ENCODE measurements at places on chromosomes 1 and 21.

DNA sequence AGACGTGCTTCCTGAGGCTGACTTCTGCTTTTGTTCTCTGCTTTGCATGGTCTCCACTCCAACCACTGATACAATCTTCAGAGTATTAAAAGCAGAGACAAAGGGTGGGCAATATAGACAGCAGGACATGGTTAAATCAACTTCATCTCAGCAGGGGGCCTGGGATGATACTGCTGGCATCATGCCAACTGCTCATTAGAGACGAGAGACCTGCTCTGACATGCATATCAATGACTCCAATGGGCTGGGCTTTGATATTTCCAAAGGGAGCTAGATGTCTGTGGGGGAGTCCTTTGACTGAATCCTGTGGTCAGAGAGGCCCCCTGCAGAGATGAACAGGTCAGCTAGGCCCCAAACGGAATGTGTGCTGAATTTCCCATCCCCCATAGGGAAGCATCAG lies 106.6 kb downstream of the ACTL8 start:
- DNase-seq, result peak; percentile 44

DNA sequence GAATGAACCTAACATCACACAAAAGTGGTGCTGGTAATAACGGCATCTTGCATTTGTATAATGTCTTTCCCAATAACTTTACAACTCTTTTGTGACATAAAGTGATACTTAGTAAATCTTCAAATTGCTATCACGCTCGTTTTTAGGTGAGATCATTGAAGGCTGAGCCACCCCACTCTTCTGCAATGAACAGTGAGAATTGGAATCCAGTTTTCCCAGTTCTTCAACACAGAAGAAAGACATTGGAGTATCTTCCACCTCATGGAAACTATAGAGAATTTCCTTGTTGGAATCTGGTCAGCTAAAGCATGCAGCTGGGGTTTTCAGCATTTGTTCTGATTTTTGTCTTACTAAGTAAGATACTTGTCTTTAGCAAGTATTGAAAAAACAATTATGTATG lies 59.9 kb upstream of the NRIP1 start:
- DNase-seq, result no peak

DNA sequence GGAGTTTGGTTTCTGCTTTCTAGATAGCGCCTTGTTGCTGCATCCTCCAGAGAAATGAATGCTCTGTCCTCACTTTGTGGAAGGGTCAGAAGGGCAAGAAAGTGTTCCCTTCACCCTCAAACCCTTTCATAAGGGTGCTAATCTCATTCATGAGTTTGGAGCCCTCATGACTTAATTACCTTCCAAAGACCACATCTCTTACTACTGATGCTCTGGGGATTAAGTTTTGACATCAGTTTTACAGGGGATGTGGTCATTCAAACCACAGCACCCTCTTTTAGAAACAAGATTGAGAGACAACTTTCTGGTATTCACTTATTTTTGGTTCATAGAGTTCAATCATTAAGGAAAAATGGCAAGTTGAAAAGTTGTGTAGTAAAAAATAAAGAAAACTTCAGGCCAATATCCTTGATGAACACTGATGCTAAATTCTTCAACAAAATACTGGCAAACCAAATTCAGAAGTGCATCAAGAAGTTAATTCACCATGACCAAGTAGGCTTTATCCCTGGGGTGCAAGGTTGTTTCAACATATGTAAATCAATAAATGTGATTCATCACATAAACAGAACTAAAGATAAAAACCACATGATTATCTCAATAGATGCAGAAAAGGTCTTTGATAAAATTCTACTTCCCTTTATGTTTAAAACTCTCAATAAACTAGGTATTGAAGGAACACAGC lies 442.1 kb downstream of the PTBP2 start:
- no peak for DNase-seq

GRCh38 chr1:37746806-37747205 lies 18.1 kb downstream of the EPHA10 start:
- DNase-seq, result no peak

DNA sequence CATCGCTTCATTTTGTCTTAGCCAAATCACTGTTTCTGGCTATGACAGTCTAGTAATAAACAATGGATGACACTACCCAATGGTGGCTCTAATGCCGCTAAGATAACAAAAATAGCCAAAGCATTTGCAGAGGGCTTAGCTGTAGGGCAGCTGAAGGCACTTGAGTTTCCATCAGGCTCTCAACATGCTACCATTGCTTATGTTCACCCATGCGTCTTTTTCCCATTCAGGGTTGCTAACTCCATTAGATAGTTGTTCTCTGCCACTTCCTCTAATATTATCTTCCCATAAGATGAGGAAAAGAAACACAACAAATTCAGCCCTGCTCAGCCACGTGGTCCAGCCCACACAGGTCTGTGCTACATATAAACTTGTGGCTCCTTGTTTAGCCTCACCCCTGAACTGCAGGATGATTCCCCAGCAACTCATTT lies 159.6 kb downstream of the TOMM20 start:
- no peak for DNase-seq

DNA sequence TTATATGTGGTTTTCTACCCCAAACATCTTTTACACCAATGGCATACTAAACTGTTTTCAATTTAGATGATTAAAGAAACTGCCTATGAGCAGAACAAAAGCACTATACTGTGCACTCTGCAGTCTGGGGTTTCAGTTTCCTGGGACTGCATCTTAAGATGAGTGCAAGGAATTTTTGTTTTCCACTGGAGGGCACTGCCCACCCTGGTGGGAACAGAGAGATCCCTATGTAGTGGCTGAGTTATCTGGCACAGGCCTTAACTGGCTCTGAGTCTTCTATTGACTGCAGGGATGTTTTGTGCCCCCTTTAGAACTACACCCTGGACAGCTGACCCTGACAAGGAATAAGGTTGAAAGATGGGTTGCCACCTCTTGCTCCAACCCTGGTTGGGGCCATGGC lies 12.0 kb downstream of the PROK1 start:
- DNase-seq, result no peak

DNA sequence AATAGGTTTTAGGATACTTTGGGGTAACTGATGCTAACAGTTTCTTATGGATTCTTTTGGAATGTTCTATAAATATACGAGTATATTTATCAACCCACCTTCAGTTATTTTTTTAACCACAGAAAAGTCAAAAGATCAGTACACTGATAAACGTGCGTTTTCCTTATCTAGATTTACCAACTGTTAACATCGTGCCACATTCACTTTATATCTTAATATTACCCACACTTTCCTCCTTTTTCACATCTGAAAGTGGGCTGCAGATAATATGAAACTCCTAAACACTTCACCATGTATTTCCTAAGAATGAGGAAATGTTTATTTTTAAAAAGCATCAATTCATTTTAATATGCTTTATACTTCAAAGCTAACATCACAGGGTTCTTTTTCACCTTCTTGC lies 7.7 kb downstream of the ATF6 start:
- DNase-seq, result no peak

DNA sequence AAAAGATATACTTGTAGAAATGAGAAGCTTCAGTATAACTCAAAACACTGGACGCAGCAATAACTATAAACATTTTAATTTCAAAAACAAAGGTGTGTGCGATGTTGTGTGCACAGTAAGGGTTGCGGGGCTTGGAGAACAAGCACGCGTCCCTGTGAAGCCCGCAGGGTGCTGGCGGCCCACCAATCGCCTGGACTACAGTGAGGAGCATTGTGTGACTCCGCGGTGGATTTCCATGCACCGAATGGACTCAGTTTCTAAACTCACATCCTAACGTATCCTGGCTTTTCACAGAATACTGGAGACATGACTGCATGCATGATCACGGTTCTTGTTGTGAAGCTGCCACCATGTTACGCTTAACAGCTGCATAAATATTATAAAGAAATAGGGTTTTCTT lies 33.0 kb downstream of the NTPCR start:
- DNase-seq, result no peak

GRCh38 chr1:39392851-39393573 lies 98.4 kb upstream of the BMP8A start:
- DNase-seq, result no peak

GRCh38 chr1:30748098-30748698 lies 9.4 kb downstream of the LAPTM5 start:
- no peak for DNase-seq

- peak; percentile 67 for DNase-seq
These were observed 46.4 kb upstream of the SLC22A15 start for GRCh38 chr1:115929881-115930280.

- no peak for DNase-seq
These were observed 54.7 kb downstream of the COQ8A start for GRCh38 chr1:226994586-226995364.

- no peak for DNase-seq
These were observed 6.7 kb downstream of the SPRR2E start for GRCh38 chr1:153087652-153088051.

DNA sequence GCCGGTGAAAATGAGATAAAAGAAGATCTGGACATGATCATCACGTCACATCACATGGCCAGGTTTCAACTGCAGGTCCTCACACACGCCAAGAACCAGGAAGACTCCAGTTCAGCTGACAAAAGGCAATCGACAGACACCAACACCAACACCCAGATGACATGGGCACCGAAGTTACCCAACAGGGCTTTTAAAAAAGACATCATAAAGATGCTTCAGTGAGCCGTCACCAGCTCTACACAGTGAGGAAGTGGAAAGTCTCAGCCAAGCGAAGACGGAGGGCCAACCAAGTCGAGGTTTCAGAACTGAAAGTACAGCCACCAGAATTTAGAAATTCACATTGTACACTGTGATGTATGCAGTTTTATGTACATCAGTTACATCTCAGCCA lies 154.3 kb upstream of the COL6A1 start:
- DNase-seq, result no peak

- DNase-seq, result peak; percentile 94
These were observed 118.9 kb downstream of the ATF6 start for GRCh38 chr1:161885003-161885402.

GRCh38 chr1:44485229-44485933 lies 80.3 kb downstream of the RNF220 start:
- peak; percentile 84 for DNase-seq

DNA sequence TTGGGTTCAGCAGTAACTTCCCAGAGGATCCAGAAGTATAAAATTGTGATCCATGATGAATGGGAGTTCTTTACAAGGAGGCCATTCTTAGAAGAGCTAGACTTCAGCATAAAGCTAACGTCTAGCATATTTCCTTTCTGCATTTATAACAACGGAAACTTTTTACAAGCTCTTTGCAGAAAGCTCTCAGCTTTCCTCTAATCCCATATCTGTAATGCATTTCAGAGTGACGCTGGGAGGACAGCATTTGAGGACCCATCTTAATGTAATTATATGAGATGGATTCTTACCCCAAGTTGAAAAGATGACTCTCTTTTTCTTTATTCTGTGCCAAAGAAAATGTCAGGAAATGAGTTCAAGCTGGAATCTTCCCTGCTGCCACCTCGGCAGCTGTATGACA lies 132.0 kb upstream of the CACHD1 start:
- no peak for DNase-seq

GRCh38 chr1:1013922-1014648 lies 788 bp downstream of the ISG15 start:
- no peak for DNase-seq

DNA sequence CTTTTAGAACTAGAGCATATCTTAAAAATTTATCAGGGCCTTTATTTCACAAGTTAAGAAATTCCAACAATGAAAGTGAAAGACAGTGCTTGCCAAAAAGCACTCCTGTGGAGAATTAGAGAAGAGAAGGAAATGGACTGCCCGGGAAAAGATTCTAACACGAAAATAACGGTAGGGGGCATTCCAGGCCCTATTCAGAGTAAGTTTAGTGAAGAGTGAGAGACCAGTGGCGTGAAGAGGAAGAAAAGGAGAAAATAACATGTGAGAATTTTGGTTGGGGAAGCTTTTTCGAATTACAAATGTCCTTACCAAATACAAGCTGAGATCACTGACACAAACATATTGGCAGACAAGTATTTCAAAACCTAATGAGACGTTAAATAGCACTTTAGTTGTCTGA lies 38.4 kb upstream of the RBM34 start:
- DNase-seq, result peak; percentile 72

- DNase-seq, result no peak
These were observed 50.3 kb downstream of the SLX9 start for GRCh38 chr21:44989943-44990780.

DNA sequence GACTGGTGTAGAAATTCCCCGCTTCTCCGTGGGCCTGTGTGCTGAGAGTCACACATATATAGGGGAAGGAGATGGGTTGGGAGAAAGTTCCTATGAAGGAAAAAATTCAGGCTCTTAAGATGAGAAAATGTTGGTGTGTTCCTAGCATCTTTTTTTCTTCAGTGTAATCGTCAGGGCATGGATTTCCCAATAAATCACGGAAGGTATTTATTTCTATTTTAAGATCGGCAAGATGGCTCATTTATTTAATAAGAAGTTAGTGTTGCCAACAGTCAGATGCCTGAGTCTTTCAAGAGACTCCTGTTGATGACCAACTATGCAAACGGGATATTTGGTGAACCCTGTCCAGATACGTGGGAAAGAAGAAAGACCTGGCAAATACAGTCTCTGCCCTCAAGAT lies 58.2 kb downstream of the TGFB2 start:
- no peak for DNase-seq

GRCh38 chr21:26784974-26785373 lies 60.2 kb downstream of the ADAMTS1 start:
- DNase-seq, result no peak

- peak; percentile 12 for DNase-seq
These were observed 22.2 kb downstream of the MKNK1 start for GRCh38 chr1:46581681-46582455.

GRCh38 chr1:4650481-4650880 lies 3.9 kb upstream of the AJAP1 start:
- no peak for DNase-seq

DNA sequence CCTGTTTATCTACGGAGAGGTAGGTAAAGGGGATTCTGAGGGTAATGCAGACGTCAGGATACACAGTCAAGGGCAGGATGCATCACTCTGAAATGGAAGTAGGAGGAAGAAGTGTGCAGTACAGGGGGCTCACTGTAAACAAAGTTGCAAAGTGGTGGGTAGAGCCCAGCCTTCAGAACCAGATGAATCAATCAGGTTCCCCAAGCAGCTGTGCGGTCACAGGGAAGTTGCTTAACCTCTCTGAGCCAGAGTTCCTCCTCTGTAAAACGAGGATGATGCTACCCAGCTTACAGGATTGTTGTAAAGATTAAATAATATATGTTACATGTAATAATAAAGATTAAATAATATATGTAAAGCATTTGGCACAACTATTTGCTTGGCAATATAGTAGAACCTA lies 13.5 kb upstream of the MYOM3 start:
- no peak for DNase-seq

DNA sequence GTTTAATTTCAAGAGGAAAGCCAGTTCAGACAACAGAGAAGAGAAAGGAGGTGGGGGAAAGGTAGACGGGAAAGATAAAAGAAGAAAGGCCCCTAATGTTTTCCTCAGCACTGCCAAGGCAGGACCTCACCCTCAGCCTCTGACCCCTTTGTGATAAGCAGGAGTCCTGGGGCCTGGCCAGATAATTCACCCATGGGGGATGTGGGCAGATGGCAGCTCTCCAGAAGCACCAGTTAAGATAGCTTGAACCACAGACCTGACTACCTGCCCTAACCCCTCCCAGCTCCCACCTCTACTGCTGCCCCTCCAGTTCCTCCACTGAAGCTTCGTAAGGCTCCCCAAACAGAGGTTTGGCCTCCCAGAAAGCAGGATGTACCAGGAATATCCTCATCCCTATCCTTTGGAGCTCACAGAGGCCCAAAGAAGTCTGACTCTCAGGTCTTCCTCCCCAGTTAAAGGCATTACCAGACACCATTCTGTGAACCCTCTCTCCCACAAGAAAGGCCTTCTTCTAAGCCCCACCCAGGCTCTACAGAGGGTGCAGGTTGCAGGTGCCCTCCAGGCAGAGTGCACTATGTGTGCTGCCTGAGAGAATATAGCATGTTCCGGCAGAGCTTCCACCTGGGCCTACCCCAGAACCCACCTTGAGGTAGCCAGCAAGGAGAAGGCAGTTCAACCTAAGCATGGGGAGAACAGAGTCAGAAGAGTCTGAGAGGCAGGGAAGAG lies 9.2 kb upstream of the SNAPIN start:
- no peak for DNase-seq

Measured in astrocyte of the spinal cord (primary cell).